ENCODE measurements at places on chromosomes 2 and 18.

DNA sequence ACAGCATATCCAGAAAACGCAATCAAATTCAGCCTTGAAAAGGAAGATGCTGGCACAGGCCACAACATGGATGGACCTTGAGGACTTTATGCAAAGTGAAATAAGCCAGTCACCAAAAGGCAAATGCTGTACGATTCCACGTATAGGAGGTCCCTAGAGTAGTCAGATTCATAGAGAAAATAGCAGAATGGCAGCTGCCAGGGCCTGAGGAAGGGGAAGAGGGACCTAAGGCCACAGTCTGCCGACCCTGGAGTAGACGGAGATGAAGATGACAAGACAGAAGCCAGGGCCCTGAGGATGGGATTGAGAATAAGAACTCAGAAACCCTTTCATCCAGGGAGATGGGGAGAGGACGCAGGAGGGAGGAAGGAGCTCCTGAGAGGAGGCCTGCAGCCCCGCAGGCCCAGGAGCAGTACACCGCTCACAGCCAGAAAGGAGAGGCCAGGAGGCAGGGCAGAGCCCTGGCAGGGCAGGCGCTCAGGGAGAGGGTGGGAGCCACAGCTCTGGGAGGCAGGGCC is 8.1 kb upstream of the MTERF4 start:
- no peak for DNase-seq

DNA sequence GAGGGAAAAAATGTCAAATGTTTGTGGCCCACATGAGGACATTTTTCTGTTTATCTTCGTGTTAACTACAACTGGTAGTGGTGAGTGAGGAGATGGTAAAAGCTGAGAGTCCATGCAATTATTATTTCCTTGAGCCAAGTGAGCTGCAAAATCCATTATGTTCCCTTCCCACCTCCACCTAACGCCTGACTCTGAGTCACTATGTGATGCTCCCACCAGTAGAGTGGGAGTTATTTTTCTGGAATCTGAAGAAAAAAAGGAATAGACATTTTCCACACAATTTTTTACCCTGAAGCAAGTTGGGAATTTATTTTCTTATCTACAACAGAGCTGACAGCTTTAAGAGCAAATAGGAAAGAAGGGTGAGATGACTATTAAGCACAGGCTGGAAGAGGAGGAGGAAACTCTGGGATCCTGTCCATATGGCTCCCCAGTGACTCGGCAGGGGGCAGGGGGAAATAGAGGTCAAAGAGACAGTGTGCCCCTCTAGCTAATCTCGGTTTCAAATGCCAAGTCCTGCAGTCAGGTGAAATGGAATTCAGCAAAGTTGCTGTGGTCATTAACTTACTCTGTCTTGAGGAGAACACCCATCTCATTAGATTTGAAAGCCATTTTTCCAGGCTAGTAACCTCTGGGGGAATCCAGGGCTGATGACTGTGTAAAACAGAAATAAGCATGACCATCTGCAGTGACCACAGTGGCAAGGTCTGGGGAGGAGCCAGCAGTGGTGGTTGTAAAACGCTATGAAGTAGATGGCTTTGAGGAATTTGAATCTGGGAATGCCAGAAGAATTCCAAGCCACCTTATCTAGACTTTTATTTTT is 463.9 kb downstream of the STK39 start:
- DNase-seq: no peak

DNA sequence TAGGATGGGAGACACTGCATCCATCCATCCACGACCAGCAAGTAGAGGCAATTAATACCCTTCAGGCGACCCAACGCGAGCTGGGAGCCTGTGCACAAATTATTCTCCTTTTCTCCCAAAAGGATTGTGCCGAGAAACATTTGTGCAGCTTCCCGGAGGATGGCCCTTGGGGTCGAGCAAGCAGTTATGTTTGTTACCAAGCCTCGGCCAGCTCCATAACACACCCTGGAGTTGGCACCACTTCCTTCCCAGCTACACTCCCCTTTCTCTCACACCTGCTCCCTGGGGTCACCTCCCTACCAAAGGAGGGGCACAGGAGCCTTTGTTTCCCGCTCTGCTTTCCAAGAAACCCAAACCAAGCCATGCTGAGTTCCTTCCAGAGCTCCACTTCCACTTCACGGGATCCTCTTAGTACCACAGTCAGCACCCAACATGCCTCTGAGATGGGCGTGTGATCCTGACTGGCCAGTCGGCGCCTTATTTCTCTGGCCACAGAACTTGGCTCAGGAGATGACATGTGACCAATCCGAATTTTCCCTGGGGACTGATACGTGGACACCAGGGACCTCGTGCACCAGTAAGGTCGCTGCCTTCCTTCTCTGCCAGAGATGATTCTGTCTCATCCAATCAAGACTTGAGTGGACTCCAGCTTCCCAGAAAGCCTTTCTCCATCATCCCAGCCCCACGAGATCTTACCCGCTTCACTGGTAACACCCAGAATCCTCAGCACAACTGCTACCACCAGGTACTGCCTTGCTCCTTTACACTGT is 28.5 kb downstream of the GPR55 start:
- no peak for DNase-seq

GRCh38 chr2:115880558-115880957 is 1438.1 kb downstream of the DPP10 start:
- DNase-seq: no peak

DNA sequence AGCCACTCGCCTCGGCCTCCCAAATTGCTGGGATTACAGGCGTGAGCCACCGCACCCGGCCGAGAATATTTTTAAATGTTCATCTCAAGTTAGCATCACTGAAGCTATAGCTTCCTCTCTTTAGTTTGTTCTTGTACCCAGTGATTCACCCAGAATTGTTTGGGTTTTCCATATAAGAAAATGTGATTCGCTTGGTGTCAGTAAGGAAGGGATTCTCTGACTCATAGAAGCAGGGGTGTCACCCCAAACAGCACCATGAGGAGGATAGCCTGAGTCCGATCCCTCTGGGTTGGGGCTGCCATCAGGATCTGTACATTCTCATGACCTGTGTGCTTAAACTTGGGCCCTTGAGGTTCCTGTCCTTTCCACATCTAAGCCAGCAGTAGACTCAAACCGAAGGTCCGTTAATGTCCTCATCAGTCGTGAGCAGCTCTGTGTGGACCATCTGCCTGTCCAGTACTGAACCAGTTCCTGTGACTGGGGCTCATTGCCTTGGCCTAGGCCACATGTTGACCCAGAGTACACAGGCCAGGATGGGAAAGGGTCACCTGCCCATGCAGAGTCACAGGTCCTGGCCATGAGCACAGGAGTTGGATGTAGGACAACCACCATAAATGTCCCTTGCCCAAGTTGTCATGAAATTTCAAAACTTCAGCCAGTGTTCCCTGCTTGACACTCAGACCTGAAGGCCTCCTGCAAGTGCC is 311.9 kb downstream of the GBX2 start:
- DNase-seq: no peak

DNA sequence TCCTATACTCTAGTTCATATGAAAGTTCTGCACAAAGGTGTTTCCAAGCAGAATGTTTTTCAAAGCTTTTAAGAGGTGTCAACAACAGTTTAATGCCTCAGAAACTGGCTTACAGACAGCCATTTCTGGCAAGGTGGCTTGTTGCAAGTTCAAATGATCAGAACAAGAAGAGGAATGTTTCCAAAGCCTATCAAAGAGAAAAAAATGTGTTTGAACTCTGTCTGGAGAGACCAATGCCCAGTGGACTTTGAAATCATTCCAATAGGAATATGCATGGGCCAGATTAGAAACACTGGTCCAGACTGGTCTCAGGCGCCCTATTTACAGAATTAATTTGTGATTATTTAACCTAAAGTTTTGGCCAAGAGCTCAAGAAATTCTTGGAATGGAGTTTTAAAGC is 106.2 kb downstream of the CPS1 start:
- DNase-seq: no peak

- DNase-seq: no peak
Measured at GRCh38 chr2:163656622-163657280, 79.1 kb downstream of the FIGN start.

- DNase-seq: no peak
Measured at GRCh38 chr2:183773775-183774174, 649.5 kb downstream of the NUP35 start.

DNA sequence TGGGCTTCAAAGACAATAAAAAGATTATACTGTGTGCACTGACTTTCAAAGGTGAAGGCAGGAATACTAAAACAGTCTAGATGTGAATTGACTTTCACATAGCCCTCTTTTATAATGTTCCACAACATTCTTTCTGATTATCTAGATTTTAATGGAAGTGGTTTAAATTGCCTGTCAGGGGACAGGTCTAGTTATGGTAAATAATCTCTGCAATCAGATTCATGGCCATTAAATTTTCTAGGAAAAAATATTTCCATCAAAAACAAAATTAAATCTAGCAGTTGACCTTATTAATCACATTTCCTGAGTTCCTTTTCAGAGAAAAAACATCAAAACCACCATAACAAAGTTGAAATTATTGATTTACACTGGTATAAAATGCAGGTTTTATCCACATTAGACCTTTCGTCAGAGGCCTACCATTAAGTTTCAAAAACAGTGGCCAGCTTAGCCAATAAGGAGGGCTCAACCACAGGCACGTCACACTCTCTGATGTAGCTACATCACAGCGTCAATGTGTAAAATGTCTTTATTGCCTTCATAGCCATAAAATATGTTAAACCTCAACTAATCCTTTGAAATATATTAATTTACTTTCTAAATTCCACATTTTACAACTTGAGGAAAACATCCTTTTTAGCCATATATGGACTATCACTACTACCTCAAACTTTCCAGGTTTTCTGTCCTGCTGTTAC is 79.4 kb downstream of the NOL10 start:
- no peak for DNase-seq

DNA sequence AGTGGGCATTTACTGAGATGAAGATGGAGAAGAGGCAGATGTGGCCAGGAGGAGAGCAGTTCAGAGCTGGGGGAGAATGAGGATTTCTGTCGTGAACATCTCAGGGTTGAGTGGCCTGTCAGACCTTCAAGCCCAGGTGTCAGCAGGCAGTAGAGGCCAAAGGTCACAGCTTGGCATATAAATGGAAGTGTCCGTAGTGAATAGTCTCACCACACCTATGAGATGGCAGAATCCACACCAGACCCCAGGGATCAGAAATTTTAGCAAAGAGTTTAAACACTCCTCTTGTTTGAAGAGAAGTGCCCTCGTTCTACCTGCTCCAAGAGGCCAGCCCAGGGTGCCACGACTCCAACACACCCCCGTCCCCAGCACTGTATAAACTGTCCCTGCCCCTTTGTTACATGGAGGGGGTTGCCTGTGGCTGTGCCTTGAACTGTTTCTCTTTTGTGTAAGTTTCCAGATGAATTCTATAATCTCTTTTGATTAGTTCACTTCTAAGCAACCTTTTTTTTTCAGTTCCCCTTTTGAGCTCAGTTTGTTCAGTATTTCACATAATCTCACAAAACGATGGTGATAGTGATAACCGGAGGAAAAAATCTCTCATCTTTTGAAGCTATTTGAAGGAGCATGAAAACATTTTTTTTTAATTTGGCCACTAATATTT is 69.0 kb upstream of the TTC39C start:
- DNase-seq: no peak

DNA sequence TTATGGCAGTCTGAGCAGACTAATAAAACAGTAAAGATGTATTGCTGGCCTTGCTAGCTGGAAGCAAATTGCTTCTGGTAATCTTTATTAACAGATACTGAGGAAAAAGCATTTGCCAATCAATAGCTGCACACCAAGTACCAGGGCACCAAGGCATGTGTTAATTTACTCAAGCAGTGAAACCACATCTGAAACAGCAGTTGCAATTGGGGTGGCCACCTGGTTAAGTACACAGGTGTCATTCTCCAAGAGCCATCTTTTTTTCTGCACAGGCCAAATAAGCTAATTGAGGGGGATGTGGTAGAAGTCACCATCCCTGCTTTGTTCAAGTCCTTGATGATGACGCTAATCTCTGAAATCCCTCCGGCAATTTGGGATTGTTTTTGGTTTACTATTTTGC is 8.6 kb upstream of the SEH1L start:
- no peak for DNase-seq

DNA sequence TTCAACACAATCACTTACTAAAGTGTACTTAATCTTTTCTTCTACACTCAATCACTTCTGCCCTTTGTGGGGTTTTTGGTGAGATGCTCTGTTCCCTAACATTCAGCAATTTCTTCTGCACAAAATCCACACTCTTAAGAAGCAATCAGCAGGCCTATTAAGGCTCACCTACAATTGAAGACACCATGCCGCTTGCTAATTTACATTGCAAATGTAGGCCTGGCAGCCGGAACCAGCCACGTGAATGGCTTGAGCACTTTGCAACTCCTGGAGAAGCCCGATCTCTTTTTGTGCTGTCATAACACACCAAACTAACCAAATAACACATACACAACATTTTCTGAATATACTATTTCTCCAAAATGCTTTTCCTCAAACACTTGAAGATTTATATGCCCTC is 66.3 kb downstream of the NYAP2 start:
- DNase-seq: no peak

DNA sequence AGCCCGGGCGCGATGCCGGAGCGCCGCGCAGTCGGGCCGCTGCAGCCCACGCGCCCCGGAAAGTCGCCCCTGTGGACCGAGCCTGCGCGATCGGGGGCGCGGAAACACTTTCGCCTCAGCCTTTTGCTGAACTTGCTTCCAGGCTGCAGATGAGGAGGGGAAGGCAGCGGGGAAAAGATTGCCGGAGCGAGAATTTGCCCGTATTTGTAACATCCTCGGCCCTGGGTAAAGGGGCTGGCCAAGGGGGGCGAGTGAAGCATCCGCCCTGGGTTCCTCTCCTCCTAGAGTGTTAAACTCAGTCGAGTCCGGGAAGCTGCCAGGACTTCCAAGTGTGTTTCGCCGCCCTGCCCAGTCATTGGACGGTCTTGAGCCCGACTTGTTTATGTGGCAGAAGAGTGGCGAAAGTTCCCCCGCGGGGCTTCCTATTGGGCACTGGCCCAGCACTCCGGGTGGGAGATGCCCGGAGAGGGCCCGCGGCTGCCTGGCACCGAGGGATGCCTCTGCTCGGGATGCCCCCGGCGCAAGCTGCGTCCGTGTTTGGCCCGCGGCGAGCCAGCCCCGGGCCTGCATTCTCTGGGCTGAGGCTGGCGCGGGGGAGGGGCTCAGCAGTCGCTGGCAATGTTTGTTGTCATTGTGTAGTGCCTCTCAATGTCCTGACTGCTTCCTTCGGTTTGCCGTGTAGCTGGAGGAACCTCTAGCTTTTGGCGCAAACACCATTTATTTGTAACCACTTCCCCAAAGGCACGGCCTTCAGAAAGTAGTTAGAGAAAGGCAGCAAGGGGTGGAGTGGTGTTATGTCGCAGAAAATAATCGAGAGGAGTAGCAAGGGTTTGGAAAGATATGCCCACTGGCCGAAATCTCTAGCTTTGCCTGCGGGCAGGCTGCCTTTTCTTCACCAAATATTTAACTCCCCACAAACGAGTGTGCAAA is 1.1 kb downstream of the CYBRD1 start:
- no peak for DNase-seq

- no peak for DNase-seq
Measured at GRCh38 chr2:105870858-105871257, 126.1 kb downstream of the NCK2 start.

All from NCI-H2081 treated with DMSO at 0.1 percent for 48 hours (cell line).